ENCODE measurements at places on chromosomes 1 and 21. TPM values are rescaled to one million over a fixed set of nuclear protein-coding genes. Genes with fewer than 3 reads are reported as not detected.

DNA sequence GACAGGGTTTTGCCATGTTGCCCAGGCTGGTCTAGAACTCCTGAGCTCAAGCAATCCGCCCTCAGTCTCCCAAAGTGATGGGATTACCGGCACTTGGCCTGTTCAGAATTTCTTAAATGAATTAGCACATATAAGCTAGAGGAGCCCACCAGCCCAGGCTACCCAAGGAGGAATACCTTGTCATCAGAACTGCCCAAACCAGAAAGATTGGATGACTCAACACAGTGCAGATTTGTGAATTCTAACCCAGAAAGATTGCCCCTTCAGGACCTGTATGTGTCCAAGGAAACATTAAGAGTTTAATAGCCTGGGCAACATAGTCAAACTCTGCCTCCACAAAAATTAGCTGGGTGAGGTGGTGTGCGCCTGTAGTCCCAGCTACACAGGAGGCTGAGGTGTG lies 14.0 kb upstream of the LIN9 start:
- peaks cover 36% of the 10 kb centered on the region for H3K27me3 ChIP-seq
- H3K36me3 ChIP-seq, result no peaks in the 10 kb centered on the region
- H3K4me3 ChIP-seq, result no peak overlapping the region
- H3K27ac ChIP-seq, result no peak overlapping the region
- no peak for DNase-seq

DNA sequence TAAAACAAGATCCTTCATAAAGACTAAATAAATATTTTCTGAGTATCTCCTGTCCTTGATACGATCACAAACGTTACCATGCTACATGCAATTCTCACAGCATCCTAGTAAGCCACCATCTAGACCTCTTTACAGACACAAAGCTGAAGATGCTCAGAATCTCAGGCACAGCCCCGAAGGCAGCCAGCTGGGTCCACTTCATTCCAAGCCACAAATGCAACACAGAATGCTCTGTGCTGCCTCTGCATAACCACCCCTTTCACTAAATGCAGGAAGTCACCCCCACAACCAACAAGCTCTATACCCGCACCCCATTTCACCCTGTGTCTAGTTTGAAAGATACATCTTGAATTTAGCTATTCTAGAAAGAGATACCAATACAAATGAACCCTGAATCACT lies 12.9 kb downstream of the RCAN1 start:
- H3K27me3 ChIP-seq, result no peaks in the 10 kb centered on the region
- no peak overlapping the region for H3K4me3 ChIP-seq
- no peaks in the 10 kb centered on the region for H3K36me3 ChIP-seq
- no peaks in the 10 kb centered on the region for H3K4me1 ChIP-seq
- H3K27ac ChIP-seq, result no peak overlapping the region
- peak; percentile 34 for DNase-seq

GRCh38 chr1:109980324-109981003 lies 4.1 kb upstream of the AHCYL1 start:
- no peak for DNase-seq
- H3K27me3 ChIP-seq, result no peaks in the 10 kb centered on the region
- no peak overlapping the region for H3K4me3 ChIP-seq
- no peak overlapping the region for H3K27ac ChIP-seq
- H3K4me1 ChIP-seq, result peaks cover 12% of the 10 kb centered on the region

- no peak for DNase-seq
- peaks cover 2% of the 10 kb centered on the region for H3K27me3 ChIP-seq
These were observed 739 bp upstream of the NUP133 start for GRCh38 chr1:229508823-229509337.

DNA sequence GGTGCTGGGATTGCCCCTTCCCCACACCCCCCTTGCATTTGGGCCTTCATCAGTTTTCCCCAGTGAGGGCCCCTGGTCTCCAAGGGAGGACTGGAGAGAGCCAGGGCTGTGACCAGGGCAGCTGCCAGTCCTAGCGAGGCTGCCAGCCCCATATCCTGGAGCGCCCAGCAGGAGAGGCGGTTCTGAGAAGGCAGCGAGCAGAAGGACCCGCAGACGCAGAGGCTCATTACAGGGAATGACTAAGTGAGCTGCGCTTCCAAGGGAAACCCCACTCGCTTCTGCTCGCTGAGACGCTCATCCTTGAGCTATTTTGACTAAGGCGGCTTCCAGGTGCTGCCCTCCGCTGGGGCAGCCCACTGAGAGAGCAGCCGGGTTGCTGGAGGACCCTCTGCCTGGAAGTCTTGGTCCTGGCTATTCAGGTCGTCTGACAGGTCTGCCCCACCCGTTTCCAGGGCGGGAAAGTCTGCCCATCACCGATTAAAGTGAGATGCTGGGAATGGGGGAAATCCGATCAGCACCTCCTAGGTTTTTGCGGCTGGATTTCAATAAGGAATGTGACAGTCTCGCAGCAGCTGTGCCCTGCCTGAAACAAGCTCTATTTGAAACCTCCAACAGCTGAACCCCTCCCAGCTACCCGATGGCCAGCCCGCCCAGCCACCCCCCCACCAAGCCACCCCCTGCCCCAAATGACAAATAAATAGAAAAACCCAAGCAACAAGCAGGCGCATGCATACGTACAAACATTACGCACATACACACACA lies 2.8 kb downstream of the KCNN3 start:
- H3K27ac ChIP-seq, result no peak overlapping the region
- no peak overlapping the region for H3K4me3 ChIP-seq
- peaks cover 76% of the 10 kb centered on the region for H3K27me3 ChIP-seq

FGR gene
- 1.8 TPM for total RNA-seq

All from activated CD8-positive, alpha-beta memory T cell treated with anti-CD3 and anti-CD28 coated beads, Interleukin-2, amount 10 ng/mL, durations not matched to agents 7 days and 5 days (primary cell).